Non-pigmented ciliary epithelial cell (primary cell): ENCODE measurements at places on chromosomes 11 and 22.

DNA sequence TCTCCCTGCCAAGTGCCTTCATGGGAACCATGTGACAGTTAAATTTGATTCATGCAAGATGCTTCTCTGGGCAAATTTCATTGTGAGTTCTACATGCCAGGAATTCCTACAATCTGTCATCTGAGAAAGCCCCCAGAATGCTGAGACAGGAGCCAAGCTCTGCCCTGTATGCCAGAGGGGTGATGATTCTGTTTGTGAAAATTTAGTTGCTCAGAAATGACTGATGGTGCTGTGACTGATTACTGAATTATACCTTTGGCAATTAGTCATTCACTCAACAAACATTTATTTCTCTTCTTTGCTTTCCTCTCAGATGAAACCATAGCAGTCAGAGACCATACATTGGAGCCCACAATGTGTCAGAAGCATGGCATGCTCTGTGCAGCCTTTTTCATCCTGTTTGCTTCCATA is 69.0 kb upstream of the ZBED5 start:
- no peak for DNase-seq

DNA sequence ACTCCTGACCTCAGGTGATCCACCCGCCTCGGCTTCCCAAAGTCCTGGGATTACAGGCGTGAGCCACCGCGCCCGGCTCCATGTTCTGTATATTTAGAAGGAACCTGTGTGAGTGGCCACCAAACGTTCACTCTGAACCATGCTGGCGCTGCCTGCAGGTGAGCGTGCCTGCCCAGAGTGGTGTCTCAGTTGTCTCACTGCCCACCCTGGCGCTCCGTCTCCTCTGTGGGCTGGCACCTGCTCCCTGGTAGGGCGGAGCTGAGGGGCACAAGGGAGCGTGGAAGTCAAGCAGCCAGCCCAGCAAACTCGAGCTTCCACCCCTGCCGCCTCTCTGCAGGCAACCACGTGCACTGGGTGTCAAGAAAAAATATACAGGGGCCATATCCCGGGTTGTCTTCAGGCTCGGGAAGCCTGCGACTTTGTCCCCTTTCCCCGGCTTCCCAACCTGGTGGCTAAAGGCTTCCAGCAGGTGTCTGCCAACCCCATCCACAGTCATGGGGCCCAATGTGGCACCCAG is 16.7 kb downstream of the TXN2 start:
- no peak for DNase-seq

DNA sequence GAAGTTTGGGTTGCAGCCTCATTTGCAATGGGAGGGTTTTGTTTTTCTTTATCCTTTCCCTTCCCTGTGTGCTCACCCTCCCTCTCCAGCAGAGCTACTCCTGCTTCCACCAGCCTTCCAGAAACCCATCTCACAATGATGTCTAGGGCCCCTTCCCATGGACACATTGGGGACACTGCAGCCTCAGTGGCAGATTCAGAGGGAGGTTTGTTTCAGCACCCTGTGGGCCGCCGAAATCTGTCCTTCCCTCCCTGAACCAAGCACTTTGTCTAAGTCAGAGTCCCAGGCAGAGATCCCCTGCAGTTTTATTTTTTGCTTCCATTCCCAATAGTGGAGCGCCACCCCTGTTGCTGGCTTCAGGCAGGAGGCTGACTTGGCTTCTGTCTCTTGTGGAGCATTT is 8.6 kb upstream of the SYNGR1 start:
- no peak for DNase-seq

DNA sequence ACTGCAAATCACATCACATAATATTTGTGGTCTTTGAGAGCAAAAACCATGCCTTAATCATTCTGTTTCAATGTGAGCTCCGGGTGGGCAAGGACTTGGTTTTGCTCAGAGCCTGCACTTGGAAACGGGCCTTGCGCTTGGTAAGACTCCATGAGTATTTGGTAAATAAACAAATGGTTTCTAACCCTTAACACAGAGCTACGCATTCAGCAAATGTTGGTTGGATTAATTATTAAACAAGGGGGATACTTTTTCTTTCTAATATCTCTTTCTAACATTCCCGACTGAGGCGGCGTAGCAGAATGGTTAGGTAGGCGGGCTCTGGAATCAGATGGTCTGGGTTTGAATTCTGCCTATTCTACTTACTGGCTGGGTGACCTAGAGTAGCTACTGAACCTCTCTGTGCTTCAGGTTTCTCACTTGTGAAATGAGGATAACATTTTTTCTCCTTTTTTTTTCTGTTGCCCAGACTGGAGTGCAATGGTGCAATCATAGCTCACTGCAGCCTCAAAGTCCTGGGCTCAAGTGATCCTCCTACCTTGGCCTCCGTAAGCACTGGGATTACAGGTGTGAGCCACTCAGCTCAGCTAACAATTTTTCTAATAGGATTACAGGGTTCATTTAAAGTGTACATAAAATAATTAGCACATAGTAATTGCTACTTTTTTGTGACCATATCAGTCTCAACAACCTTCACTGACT is 3.4 kb upstream of the FAM83F start:
- DNase-seq: no peak

- DNase-seq: no peak
Observed at GRCh38 chr22:42922374-42923191, 65.5 kb upstream of the ARFGAP3 start.

- DNase-seq: no peak
Observed at GRCh38 chr11:86608251-86608799, 64.1 kb downstream of the ME3 start.

GRCh38 chr11:100673063-100673462 is 14.0 kb upstream of the ARHGAP42 start:
- DNase-seq: no peak

GRCh38 chr11:120310870-120311269 is 14.2 kb upstream of the TLCD5 start:
- no peak for DNase-seq

GRCh38 chr11:102809971-102810370 is 12.0 kb upstream of the MMP1 start:
- DNase-seq: no peak

DNA sequence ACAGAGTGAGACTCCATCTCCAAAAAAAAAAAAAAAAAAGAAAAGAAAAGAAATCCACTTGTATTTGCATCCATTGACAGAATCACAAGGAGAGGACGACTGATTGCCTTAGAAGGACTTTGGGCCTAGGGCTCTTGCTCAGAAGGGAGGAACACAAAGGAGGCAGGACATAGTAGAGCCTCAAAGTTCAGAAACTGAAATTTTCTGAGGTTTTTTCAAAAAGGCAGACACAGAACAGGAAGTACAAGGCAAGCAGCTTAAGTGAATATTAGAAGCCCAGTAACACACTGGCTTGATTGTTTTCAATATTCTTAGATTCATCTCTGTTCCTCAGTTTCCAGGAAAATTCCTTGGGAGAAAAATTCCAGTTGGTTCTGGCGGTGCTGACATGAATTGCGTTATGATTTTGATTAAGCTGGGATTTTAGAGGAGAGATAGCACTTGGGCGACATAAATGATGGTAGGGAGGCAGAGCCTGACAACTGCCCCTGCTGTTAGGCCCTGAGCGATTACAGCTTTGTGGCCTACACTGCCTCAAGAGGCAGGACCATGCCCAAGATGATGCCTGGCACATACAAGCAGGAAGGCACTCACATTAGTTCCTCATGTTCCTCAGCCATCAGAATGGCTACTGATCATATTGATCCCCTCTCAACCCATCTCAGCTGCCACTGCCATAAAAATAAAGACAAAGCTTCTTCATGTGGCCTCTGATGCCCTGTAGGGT is 15.3 kb downstream of the CLPB start:
- DNase-seq: no peak

GRCh38 chr22:47748957-47749356 is 986.5 kb downstream of the TBC1D22A start:
- no peak for DNase-seq

DNA sequence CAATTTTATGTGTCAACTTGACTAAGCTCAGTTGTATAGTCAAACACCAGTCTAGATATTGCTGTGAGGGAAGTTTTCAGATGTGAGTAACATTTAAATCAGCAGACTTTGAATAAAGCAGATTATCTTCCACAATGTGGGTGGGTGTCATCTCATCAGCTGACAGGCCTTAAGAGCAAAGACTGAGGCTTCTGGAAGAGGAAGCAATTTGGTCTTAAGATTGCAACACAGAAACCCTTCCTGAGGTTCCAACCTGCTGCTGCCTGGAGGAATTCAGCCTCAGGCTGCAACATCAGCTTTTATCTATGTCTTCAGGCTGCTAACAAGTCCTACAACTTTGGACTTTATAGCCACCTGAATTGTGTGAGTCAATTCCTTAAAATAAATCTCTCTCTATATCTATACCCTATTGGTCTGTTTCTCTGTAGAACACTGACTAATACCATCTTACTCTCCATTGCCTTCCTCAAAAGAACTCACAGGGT is 277.2 kb upstream of the PLET1 start:
- no peak for DNase-seq

GRCh38 chr11:75815345-75816168 is 547 bp downstream of the UVRAG start:
- no peak for DNase-seq

DNA sequence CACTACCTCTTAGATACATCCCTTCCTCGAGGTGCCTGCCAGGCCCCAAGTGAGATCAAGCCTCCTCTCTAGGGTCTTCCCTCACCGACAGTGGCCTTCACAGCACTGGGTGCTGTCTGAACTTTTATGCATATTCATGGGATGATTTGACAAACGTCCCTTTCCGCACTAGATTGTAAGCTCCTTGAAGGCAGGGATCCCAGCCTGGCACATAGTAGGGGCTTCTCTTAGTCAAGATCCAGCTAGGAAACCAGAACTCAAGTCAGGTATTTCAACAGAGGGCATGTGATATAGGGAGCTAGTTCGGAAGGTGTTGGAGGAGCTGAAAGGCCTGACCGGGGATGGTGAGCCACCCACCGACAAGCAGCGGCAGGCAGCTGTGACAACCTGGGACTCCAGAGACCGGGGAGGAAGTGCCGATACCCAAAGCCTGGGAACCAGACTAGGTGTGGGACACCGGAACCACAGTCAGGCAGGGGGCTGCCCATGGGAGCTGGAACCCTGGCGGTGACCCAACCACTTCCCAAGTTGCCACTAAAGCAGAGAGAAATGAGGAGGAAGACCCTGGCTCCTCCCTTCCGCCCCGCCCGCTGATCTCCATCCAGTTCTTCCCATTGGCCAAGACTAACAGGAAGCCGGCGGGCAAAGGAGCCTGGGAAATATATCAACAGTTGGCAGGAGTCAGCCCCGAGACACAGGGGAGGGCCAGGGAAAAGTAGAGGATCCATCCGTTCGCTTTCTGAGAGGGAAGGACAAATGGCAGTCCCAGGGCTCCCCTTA is 39.8 kb upstream of the CD82 start:
- no peak for DNase-seq

DNA sequence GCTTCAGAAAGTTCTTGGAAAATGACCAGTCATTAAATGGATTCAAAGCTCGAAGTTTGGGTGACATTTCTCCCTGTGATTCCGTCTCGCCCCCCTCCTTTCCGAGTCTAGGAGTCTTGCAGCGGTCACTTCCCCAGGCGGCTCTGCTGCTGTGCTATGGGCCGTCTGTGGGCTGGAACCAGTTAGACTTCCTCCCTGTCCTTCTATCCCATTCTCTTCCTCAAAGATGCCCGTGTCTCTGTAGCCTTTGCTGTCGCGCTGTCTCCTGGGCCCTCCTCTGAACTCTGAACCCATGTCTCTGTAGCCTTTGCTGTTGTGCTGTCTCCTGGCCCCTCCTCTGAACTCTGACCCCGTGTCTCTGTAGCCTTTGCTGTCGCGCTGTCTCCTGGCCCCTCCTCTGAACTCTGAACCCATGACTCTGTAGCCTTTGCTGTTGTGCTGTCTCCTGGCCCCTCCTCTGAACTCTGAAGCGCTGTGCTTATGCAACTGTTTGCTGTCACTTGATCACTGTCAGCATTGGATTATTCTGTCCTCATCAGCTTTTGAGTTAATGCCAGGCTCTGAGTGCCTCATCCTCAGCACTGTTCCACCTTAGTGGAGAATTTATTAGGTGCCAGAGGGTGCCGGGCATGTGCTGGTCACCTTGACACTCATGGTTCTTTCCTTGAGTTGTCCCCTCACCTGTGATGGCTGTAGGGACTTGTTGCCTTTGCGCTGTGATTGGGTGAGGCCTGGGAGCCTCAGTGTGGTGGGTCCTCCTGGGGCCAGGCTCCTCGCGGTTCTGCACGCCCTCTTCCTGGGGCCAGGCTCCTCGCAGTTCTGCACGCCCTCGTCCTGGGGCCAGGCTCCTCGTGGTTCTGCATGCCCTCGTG is 173.3 kb downstream of the TBC1D22A start:
- DNase-seq: no peak

DNA sequence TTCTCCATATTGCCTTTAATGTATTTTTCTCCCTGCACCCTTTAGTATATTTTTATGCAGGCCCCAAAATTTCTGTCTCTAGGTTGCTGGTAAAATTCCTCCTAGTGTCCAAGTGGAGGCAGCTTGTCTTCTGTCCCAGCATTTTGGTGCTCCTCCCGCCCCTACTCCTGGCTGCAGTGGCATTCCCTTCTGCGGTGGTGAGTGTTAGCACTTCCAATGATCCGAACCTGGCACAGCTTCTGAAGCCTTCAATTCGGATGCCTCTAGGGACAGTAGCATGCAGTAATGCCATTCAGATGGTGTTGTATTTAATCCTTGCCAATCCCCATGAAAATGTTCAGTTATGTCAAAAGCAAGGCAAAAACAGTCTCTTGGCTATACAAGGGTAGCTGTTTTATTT is 5.9 kb downstream of the YWHAH start:
- DNase-seq: no peak

DNA sequence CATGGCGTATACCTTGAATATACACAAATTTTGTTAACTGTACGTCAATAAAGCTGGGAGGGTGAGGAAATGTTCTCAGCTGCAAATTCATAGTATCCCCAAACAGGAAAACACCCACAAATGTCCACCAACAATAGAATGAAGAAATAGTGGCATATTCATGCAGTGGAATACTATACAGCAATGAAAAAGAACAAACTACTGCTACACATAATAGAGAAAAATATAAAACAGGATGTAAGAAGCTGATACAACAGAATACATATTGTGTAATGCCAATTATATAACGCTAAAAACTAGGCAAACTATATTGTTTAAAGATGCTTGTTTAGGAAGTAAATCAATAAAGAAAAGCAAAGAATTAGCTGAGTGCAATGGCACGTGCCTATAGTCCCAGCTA is 81.5 kb downstream of the SIK3 start:
- DNase-seq: no peak

- no peak for DNase-seq
Observed at GRCh38 chr22:28046100-28046499, 127.0 kb upstream of the PITPNB start.

- no peak for DNase-seq
Observed at GRCh38 chr11:20303391-20303965, 60.0 kb upstream of the HTATIP2 start.

GRCh38 chr11:2077061-2077802 is 62.0 kb downstream of the IGF2 start:
- DNase-seq: peak; percentile 58

DNA sequence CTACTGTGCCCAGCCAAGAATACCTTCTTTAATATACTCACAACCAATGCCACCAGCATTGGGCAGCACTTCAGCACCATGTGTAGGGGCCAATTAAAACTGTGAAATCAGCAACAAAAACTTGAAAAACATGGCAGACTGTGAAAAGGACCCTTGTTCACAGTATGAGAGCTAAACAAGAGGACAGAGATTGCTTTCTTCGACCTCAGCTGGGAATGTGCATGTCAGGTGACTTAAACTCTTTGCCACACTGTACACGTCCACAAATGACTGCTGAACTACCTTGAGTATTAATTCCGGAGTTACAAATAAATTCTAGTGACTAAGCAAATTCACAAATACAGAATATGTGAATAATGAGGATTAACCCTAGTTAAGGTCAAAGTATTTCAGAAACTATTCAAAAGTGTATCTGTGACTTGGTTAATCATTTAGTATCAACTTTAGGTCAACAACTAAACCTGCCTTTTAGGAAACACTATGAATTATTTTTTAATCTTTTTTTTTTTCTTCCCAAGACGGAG is 33.0 kb downstream of the DDX6 start:
- DNase-seq: no peak
